Regular cardiac myocyte (primary cell): ENCODE measurements at places on chromosomes 12 and 14. TPM values are rescaled to one million over a fixed set of nuclear protein-coding genes. Genes with fewer than 3 reads are reported as not detected.

LAG3 gene
- total RNA-seq, result not detected in 2 replicates

FBXW8 gene
- total RNA-seq, result 16.9 and 19.7 TPM in 2 replicates

PTHLH gene
- total RNA-seq, result 4.2 and 10.2 TPM in 2 replicates

PRR4 gene
- 0.28 and 1.2 TPM in 2 replicates for total RNA-seq

SLC17A8 gene
- not detected in 2 replicates for total RNA-seq

SPATS2 gene
- total RNA-seq, result 27.3 and 28.8 TPM in 2 replicates

ZFHX2 gene
- total RNA-seq, result under 0.01 and 0.56 TPM in 2 replicates

ARHGEF25 gene
- total RNA-seq, result 12.5 and 27.1 TPM in 2 replicates

FOXN4 gene
- total RNA-seq, result not detected in 2 replicates

RD3L gene
- not detected in 2 replicates for total RNA-seq

BCL2L14 gene
- not detected in 2 replicates for total RNA-seq

TC2N gene
- 0.19 and 0.56 TPM in 2 replicates for total RNA-seq

CCDC88C gene
- total RNA-seq, result 0.77 and 0.85 TPM in 2 replicates

KRT8 gene
- 12.1 and 18.6 TPM in 2 replicates for total RNA-seq

YY1 gene
- 37.8 and 39.7 TPM in 2 replicates for total RNA-seq

APOLD1 gene
- total RNA-seq, result 56.6 and 77.2 TPM in 2 replicates

TBX3 gene
- total RNA-seq, result 16.1 and 20.6 TPM in 2 replicates

CPNE6 gene
- total RNA-seq, result not detected in 2 replicates

SERPINA4 gene
- total RNA-seq, result not detected in 2 replicates

KRT78 gene
- not detected in 2 replicates for total RNA-seq

EXOC3L4 gene
- total RNA-seq, result under 0.01 and 0.56 TPM in 2 replicates

AGAP2 gene
- 0.19 and 0.28 TPM in 2 replicates for total RNA-seq

AKAP3 gene
- total RNA-seq, result 1.2 and 1.4 TPM in 2 replicates

CEBPE gene
- total RNA-seq, result not detected in 2 replicates

KRT3 gene
- total RNA-seq, result not detected in 2 replicates

SLCO1B1 gene
- total RNA-seq, result not detected in 2 replicates

ACOT6 gene
- total RNA-seq, result 0.28 TPM in 1 of 2 replicates, not detected in the other

PKP2 gene
- total RNA-seq, result 0.38 and 8.2 TPM in 2 replicates

PLA2G1B gene
- total RNA-seq, result not detected in 2 replicates

RGS6 gene
- 0.28 TPM in 1 of 2 replicates, not detected in the other for total RNA-seq

ERH gene
- 115 and 259 TPM in 2 replicates for total RNA-seq

RFLNA gene
- total RNA-seq, result 2.3 and 43.1 TPM in 2 replicates

BBS10 gene
- 17.8 and 22.6 TPM in 2 replicates for total RNA-seq

RPGRIP1 gene
- total RNA-seq, result not detected in 2 replicates

IL31 gene
- total RNA-seq, result not detected in 2 replicates

SDSL gene
- 11.6 and 30.1 TPM in 2 replicates for total RNA-seq

GMPR2 gene
- 63.6 and 103 TPM in 2 replicates for total RNA-seq

KLRC4 gene
- total RNA-seq, result not detected in 2 replicates

OTUB2 gene
- total RNA-seq, result 1.5 and 2.0 TPM in 2 replicates

ZDHHC22 gene
- total RNA-seq, result not detected in 2 replicates
